Glomerular endothelial cell (primary cell): ENCODE measurements at places on chromosomes 4 and X. TPM values are rescaled to one million over a fixed set of nuclear protein-coding genes. Genes with fewer than 3 reads are reported as not detected.

GRCh38 chr4:36241771-36242170 lies 2.5 kb downstream of the ARAP2 start:
- DNase-seq: no peak

The ACE2 gene
- not detected in 2 replicates for total RNA-seq

- no peak for DNase-seq
Observed at GRCh38 chr4:41389356-41389755, 132.6 kb downstream of the UCHL1 start.

DNA sequence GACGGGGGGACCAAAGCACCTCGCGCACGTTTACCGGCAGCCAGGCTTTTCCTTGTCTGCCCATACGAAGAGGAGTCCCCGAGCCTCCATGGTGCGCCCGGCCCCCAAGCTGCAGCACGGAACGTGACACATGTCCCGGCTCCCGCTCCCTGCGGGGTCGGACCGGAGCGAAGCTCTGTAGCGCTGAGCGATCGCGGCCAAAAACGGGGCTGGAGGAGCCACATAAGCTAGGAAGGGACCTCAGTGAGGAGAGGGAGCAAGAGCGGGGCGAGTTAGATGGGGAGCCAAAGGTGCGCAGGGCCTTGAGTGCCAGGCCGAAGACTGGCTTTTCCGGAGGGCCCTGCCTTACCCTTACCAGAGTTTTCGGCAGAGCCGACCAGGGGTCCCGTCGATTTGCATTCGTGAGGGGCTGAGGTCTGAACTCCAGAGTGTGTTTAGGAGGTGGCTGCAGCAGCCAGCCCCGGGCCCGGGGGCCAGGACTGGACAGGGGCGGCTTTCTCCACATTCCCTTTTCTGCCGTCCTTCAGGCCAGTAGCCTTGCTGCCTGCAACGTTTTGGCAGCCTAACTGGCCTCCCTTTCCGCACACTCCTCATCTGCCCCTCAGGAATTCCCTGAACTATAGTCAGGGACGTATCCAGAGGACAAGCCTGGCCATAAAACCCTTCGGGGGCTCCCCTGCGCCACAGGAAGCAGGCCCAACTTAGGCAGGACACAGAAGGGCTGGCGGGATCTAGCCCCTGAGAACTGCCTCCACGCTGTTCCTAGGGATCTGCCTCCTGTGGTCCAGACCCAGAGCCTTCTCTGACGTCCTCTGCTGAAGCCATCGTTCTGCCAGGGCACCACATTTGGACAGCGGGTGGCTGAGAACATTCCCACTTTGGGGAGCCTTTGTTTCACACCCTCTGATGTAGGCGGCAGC lies 689 bp downstream of the SSR4 start:
- DNase-seq: no peak

DNA sequence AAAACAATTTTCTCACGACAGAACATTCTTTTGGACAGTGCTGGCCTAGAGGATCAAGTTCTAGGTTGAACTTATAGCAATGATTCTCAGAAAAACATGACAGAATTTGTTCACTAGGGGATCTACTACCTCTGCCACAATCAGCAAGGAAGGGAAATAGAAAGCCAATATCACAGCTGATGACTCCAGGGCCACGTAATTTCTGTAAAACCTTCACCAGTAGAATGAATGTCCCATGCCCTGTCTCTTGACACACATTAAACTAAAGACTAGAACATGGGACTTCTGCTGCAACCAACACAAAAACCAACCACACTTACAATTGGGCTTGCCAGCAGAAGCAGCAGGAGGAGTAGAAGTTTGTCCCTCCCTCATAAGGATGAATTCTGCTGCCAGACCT lies 86.0 kb upstream of the NPFFR2 start:
- DNase-seq: no peak

DNA sequence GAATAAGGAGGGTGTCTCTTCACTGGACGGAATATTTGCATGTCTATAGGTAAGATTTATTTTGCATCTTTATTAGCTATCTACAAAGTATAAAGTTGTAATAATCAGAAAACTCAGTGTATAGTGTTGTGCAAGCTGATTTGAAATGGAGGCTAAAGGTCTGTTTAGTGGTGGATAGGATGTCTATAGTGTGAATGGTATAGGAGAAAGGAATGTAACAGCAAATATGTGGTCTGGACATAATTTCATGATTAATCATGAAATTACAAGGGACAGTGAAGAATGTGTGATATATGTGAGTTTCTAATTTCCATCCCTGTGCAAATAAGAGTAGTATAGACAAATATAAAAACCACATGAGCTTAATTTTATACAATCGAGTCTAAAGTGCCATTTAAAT lies 79.3 kb upstream of the CAMK2D start:
- no peak for DNase-seq

DNA sequence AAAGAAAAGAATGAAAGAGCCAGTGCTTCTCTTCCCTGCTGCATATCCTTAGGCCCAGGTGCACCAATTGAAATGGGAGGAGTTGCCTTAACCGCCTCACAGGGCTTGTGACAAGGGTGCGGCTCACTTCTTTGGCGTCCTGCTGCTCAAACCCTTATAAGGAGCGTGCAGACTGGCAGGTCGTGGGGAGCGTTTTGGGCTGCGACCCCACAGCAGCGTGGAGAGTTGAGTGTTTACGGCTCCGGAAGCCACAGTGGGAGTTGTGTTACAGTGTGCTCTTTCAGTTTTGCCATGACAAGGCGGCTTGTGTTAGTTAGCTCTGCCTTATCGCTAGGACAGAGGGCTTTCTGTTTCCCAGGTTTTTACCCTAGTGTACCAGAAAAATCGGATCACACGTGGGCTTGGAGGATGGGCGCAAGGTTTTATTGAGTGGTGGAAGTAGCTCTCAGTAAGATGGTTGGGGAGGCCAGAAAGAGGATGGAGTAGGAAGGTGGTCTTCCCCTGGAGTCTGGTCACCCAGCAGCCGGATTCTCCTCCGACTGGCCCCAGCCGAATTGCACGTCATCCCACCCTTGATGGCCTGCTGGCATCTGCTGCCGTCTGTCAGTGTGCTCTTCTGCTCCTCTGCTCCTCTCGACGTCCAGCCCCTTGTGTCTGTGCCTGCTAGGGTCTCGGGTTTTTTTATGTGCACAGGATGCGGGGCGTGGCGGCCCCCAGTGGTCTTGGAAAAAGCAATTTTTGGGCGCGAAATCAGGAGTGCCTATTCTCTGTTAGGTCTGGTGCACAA lies 718.9 kb downstream of the ARAP2 start:
- no peak for DNase-seq

GRCh38 chr4:168920441-168921065 lies 89.5 kb downstream of the CBR4 start:
- no peak for DNase-seq

DNA sequence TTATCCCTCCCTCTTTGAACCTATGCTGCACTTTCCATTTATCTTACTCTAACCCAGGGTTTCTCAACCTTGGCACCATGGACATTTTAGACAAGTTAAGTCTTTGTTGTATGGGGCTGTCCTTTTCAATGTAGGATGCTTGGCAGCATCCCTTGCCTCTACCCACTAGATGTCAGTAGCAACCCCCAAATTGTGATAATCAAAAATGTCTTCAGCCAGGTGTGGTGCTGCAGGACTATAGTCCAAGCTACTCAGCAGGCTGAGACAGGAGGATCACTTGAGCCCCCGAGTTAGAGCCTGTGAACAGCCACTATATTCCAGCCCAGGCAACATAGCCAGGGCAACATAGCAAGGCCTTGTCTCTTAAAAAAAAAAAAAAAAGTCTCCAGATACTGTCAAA lies 7.0 kb downstream of the LRCH2 start:
- DNase-seq: no peak

- DNase-seq: peak; percentile 18
Observed at GRCh38 chr4:17284323-17285175, 227.3 kb downstream of the QDPR start.
